GM23248 (cell line): ENCODE measurements at places on chromosomes 13 and 19. TPM values are rescaled to one million over a fixed set of nuclear protein-coding genes. Genes with fewer than 3 reads are reported as not detected.

DNA sequence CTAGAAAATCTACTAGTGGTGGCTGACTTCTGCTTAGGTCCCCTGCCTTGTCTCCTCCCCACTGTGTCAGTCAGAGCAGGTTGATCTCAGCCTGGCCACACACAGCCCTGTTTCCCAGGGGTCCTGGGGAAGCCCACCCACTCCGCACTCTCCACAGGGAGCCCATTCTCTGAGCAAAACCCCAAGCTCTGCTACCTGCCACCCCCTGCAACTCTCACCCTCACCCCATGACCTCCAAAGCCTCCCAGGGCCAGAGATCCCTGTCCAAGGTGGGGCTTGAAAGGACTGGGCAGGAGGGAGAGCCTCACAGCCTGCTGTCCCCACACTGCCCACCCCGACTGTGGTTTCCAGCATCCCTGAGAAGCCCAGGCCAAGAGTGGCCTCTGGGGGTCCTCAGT lies 58.8 kb upstream of the ZNF536 start:
- H3K27me3 ChIP-seq: no peaks in the 10 kb centered on the region
- DNase-seq: no peak
- H3K36me3 ChIP-seq: no peaks in the 10 kb centered on the region
- no peak overlapping the region for H3K4me3 ChIP-seq
- H3K27ac ChIP-seq: no peak overlapping the region
- no peaks in the 10 kb centered on the region for H3K4me1 ChIP-seq

DNA sequence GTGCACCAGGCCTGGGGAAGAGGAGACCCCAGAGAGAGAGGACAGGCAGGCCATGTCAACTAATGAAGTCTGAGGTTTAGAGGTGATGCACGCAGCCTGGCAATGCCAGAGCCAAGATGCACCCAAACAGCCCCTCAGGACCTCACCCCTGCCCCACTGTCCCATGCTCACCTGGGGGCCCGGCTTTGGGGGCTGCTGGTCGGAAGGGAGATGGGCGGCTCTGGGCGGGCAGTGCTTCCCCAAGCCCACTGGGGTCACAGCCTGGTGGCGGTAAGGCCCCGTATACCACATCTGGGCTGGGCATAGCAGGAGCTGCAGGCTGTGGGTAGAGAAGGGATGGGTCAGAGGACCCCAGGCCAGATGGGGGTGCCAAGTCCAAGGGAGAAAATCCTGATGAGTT lies 8.6 kb upstream of the TMEM161A start:
- no peak overlapping the region for H3K4me3 ChIP-seq
- no peak overlapping the region for H3K27ac ChIP-seq
- no peaks in the 10 kb centered on the region for H3K4me1 ChIP-seq
- H3K27me3 ChIP-seq: no peaks in the 10 kb centered on the region

DNA sequence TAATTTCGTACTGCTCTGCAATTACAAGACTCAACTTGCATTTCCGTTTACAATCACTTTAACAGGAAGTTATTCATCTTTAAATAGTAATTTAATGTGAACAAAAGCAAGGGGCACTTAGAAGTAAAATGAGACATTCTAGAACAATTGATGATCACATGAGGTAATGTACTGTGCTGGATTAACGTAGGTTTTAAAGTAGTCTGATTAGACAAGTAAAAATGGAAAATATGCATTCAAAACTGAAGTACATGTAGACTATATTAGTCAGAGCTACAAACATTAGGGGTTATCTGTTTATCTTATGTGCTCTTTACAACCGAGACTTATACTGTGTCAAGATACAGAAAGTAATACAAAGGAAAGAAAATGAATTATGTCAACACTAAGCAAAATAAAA lies 1528.0 kb downstream of the SLITRK5 start:
- H3K4me3 ChIP-seq: no peak overlapping the region
- H3K27me3 ChIP-seq: no peaks in the 10 kb centered on the region
- DNase-seq: no peak
- no peaks in the 10 kb centered on the region for H3K4me1 ChIP-seq

GRCh38 chr19:34504809-34505291 lies 23.3 kb downstream of the WTIP start:
- no peak overlapping the region for H3K27ac ChIP-seq
- DNase-seq: no peak
- H3K27me3 ChIP-seq: no peaks in the 10 kb centered on the region
- 0 out of 2 replicates have a peak, but pooled peaks cover 6% of the 10 kb centered on the region for H3K4me1 ChIP-seq

GRCh38 chr13:76913898-76914297 lies 27.7 kb upstream of the KCTD12 start:
- no peak overlapping the region for H3K4me3 ChIP-seq
- H3K27me3 ChIP-seq: no peaks in the 10 kb centered on the region
- no peak for DNase-seq
- H3K36me3 ChIP-seq: no peaks in the 10 kb centered on the region
- H3K4me1 ChIP-seq: peaks cover 18% of the 10 kb centered on the region

GRCh38 chr13:62309904-62310303 lies 894.3 kb upstream of the PCDH20 start:
- no peak for DNase-seq
- H3K27ac ChIP-seq: no peak overlapping the region
- no peaks in the 10 kb centered on the region for H3K36me3 ChIP-seq
- H3K27me3 ChIP-seq: no peaks in the 10 kb centered on the region
- H3K4me3 ChIP-seq: no peak overlapping the region
- H3K4me1 ChIP-seq: no peaks in the 10 kb centered on the region

- no peak overlapping the region for H3K27ac ChIP-seq
- H3K4me1 ChIP-seq: no peaks in the 10 kb centered on the region
These were observed 102.8 kb downstream of the TEX29 start for GRCh38 chr13:111423168-111423785.

- H3K27me3 ChIP-seq: no peaks in the 10 kb centered on the region
- no peaks in the 10 kb centered on the region for H3K4me1 ChIP-seq
- peaks cover 39% of the 10 kb centered on the region for H3K36me3 ChIP-seq
- H3K4me3 ChIP-seq: no peak overlapping the region
- H3K27ac ChIP-seq: peak overlapping the region; percentile 26; the same call in 1 of the 2 replicates
- DNase-seq: peak; percentile 78
These were observed 20.1 kb upstream of the EBPL start for GRCh38 chr13:49711218-49711863.

DNA sequence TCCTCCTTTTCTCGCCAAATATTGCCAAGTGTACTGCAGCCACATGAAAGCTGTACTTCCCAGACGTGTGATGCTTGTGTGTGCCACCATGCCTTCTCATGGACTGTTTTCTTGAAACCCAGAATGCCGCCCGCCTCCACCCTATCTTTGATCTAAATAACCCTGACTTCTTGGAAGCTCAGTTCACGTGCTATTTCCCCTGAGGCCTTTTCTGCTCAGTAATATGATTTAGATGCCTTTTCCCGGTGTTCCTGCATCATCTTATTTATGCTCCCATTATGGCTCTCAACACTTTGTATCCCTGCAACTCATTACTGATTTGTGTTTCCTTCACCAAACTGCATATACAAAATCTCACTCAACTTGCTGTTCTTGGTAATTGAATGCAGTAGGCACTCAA lies 116.1 kb downstream of the USP12 start:
- no peak overlapping the region for H3K27ac ChIP-seq
- H3K36me3 ChIP-seq: no peaks in the 10 kb centered on the region
- DNase-seq: no peak
- no peaks in the 10 kb centered on the region for H3K27me3 ChIP-seq

DNA sequence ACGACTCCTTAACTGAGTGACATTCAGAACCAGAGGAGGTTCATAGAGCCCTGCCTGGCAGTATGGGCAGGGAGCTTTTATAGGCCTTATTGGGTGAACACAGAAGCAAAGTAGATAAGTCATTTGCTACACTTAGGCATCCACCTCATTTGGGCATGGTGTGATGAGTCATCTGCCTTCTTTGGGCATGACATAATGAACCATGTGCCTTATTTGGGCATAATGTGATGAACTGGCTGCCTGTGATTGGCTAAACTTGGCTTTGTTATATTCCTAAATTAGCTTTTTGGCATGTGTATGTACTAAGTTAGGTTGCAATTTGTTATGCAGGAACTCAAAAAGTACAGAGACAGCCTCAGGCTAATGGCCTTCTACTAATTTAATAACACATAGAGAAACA lies 2210.2 kb upstream of the PCDH20 start:
- no peaks in the 10 kb centered on the region for H3K36me3 ChIP-seq
- no peak for DNase-seq
- H3K27ac ChIP-seq: no peak overlapping the region
- H3K4me3 ChIP-seq: no peak overlapping the region
- H3K27me3 ChIP-seq: no peaks in the 10 kb centered on the region

- no peaks in the 10 kb centered on the region for H3K36me3 ChIP-seq
- H3K27me3 ChIP-seq: no peaks in the 10 kb centered on the region
- peaks cover 24% of the 10 kb centered on the region for H3K4me1 ChIP-seq
- DNase-seq: no peak
- peak overlapping the region; percentile 31; the same call in 1 of the 2 replicates for H3K27ac ChIP-seq
These were observed 15.0 kb downstream of the ZC3H4 start for GRCh38 chr19:47098608-47099007.

GRCh38 chr19:55591555-55591954 lies 7.8 kb downstream of the FIZ1 start:
- no peak for DNase-seq
- H3K36me3 ChIP-seq: no peaks in the 10 kb centered on the region
- no peak overlapping the region for H3K4me3 ChIP-seq
- H3K27me3 ChIP-seq: no peaks in the 10 kb centered on the region
- no peak overlapping the region for H3K27ac ChIP-seq
- no peaks in the 10 kb centered on the region for H3K4me1 ChIP-seq

DNA sequence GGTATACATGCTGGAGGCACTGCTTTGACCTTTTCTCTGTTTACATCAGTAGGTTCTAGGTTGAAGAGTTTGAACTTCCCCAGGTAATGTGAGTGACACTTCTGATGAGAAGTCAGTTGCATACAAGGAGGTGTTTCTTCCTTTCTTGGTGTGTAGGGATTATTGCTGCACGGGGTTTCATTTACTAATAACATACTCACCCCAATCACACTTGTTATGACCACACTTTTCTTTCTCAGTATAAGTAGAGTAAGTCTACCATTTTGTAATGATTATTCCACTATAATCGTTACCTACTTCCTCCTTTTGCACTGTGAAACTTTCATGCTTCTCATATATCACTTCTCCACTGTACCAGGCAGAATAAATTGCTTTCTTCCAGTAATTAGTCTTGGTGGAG lies 138.0 kb downstream of the TNFSF13B start:
- no peaks in the 10 kb centered on the region for H3K4me1 ChIP-seq
- no peaks in the 10 kb centered on the region for H3K36me3 ChIP-seq
- H3K27me3 ChIP-seq: no peaks in the 10 kb centered on the region
- no peak for DNase-seq

GRCh38 chr13:98668155-98668554 lies 84.3 kb downstream of the SLC15A1 start:
- no peaks in the 10 kb centered on the region for H3K27me3 ChIP-seq
- peaks cover 9% of the 10 kb centered on the region; the same call in 1 of the 2 replicates for H3K4me1 ChIP-seq
- no peak overlapping the region for H3K27ac ChIP-seq
- H3K36me3 ChIP-seq: no peaks in the 10 kb centered on the region
- no peak for DNase-seq
- no peak overlapping the region for H3K4me3 ChIP-seq

DNA sequence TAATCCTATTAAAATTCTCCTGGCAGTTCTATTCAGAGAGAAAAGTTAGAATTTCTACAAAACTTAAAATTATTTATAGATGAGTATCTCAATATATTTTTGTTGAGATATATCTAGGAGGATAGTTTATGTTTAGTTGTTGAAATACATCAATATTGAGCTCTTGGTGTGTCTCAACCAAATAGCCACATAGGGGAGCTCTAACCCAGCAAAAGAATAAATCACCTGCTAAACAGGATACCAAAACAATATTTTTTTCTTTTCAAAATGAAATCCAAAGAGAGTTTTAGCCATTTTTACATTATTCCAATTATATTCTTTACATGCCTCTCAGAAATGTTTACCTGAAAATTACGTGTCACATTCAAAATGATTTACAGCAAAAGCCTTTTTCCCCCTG lies 954.7 kb downstream of the SLITRK6 start:
- no peaks in the 10 kb centered on the region for H3K36me3 ChIP-seq
- H3K27ac ChIP-seq: no peak overlapping the region
- no peaks in the 10 kb centered on the region for H3K4me1 ChIP-seq
- no peak overlapping the region for H3K4me3 ChIP-seq
- H3K27me3 ChIP-seq: no peaks in the 10 kb centered on the region

GRCh38 chr19:17847538-17848366 lies at the start of gene JAK3:
Gene JAK3, minus strand, starts transcription at chr19:17847982. Its CDS starts 3,565 bp downstream, at chr19:17844417.
- DNase-seq: peak; percentile 87
- H3K36me3 ChIP-seq: no peaks in the 10 kb centered on the region
- H3K4me3 ChIP-seq: peak within 1 kb of the TSS; percentile 67
- peaks cover 5% of the 10 kb centered on the region; the same call in 1 of the 2 replicates for H3K4me1 ChIP-seq

GRCh38 chr13:50990818-50991506 lies 81.4 kb downstream of the RNASEH2B start:
- H3K4me3 ChIP-seq: peak overlapping the region; percentile 61
- H3K4me1 ChIP-seq: no peaks in the 10 kb centered on the region
- peaks cover 4% of the 10 kb centered on the region; the same call in 1 of the 2 replicates for H3K27me3 ChIP-seq
- no peaks in the 10 kb centered on the region for H3K36me3 ChIP-seq
- no peak overlapping the region for H3K27ac ChIP-seq

DNA sequence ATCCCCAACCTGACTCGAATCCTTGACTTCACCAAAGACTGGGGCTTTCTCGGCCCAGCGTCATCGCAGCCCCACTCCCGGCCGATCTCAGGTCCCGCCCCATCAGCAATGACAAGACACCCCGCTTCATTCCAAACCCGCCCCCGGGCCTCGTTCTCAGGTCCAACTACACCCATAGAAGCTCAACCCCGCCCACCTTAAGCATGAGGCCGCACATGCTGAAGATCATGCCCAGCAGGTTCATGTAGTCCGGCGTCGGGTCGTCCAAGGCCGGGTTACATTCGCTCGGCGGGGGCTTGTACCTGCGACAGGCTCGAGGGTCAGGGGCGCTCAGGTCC lies 2.3 kb downstream of the WDR83 start:
- DNase-seq: peak; percentile 90
- H3K4me1 ChIP-seq: peaks cover 26% of the 10 kb centered on the region
- H3K27me3 ChIP-seq: no peaks in the 10 kb centered on the region
- H3K4me3 ChIP-seq: peak overlapping the region; percentile 82
- peak overlapping the region; percentile 93 for H3K27ac ChIP-seq

GRCh38 chr13:73092829-73093228 lies 34.0 kb downstream of the KLF5 start:
- no peak overlapping the region for H3K27ac ChIP-seq
- 0 out of 2 replicates have a peak, but pooled peaks cover 3% of the 10 kb centered on the region for H3K4me1 ChIP-seq
- no peak for DNase-seq
- no peaks in the 10 kb centered on the region for H3K36me3 ChIP-seq
- no peaks in the 10 kb centered on the region for H3K27me3 ChIP-seq
- H3K4me3 ChIP-seq: no peak overlapping the region

GRCh38 chr13:21465710-21466160 lies 6.6 kb upstream of the ZDHHC20 start:
- H3K27ac ChIP-seq: no peak overlapping the region
- H3K4me3 ChIP-seq: no peak overlapping the region
- DNase-seq: no peak
- no peaks in the 10 kb centered on the region for H3K27me3 ChIP-seq

The MISP gene
- not detected in 2 replicates for total RNA-seq

The OR4F17 gene
- total RNA-seq: not detected in 2 replicates

The MEF2B gene
- 0.22 and 0.38 TPM in 2 replicates for total RNA-seq

The SMIM44 gene
- total RNA-seq: not detected in 2 replicates

The DACT3 gene
- total RNA-seq: 7.1 and 7.3 TPM in 2 replicates

The TNNT1 gene
- 0.76 TPM in 1 of 2 replicates, not detected in the other for total RNA-seq

The VAV1 gene
- total RNA-seq: not detected in 2 replicates

The CYP2A6 gene
- total RNA-seq: not detected in 2 replicates
